NCI-H774 (cell line): ENCODE measurements at places on chromosomes 16 and 17.

- DNase-seq, result no peak
These were observed 14.7 kb downstream of the PHKB start for GRCh38 chr16:47475786-47476185.

DNA sequence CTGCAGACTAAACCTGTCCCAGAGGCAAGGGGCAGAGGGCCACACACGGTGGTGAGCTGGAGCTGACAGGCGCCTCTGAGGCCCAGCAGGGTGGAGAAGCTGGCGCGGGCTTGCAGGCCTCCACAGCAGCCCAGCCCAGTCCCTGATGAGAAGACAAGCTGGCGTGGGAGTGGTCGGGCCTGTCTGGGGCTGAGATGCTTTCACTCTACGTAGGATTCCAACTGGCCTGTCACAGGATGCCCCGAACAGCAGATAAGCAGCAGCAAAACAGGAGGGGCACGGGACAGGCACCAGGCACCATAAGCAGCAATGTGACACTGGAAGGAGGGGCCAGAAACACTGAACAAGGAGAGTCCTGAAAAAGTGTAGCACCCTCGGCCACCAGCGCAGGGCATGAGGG, 40.1 kb downstream of the PEMT start:
- no peak for DNase-seq

DNA sequence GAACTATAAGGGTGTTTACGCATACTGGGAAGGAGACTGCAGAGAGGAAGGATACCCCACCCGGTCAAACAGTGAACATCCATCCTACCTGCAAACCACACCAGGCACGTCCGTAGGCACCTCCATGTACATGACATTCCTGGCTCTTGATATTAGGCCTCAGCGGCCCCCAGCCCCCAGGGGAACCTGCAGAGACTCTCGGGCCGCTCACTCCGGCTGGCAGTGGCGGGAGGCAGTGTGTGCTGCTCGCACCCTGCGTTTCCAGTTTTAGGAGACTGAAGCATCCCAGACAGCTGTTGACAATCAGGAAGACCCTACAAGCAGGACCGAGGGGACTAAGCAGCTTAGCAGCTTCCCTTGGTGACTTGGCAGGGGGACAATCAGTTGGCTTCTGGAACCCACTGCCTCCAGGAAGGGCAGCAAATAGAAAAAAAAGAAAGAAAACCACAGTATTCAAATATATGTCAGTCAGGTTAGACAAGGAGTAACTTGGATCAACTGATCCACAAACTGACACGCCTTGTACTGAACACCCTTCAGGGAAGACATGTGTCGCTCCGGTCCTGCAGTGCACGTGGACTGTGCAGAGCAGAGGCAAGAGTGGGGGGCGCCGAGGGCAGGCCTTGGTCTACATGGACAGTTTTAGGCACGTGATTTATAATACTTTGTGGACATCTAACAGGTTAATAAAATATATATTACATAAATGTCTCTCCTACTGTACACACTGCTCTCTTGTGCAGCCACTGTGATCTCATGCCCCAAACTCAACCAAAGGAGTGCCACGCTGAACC, 29.9 kb upstream of the CLEC18B start:
- DNase-seq, result no peak

GRCh38 chr16:68719993-68720489, 17.1 kb upstream of the CDH1 start:
- no peak for DNase-seq

DNA sequence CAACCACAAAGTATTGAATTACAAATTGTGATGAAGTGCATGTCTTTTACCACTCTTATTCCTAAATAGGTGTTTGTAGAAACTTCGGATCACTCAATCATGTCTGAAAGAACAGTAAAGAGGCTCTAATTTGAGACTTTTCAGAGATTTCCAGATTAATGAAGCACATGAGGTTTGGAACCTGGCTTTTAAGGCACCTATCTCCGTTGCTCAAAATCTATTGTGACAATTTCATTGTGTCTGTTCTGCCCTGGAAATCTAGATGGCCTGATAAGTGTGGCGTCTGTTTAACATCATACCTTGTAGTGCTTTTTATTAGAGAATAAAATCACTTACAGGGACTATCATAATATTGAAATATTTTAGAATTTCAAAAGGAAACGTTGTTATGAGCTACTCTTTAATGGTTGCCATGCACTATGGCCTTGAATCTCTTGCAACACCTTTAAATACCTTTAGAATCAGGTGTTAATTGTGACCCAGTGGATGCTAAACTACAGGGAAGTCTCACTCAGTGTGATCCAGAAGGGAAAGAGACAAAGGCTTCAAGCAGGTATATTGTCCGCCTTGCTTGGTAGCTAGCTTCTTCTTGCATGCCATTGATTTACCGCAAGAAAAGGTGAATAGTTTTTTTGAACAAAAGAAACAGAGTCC, 210.3 kb downstream of the CNTNAP4 start:
- DNase-seq, result no peak

DNA sequence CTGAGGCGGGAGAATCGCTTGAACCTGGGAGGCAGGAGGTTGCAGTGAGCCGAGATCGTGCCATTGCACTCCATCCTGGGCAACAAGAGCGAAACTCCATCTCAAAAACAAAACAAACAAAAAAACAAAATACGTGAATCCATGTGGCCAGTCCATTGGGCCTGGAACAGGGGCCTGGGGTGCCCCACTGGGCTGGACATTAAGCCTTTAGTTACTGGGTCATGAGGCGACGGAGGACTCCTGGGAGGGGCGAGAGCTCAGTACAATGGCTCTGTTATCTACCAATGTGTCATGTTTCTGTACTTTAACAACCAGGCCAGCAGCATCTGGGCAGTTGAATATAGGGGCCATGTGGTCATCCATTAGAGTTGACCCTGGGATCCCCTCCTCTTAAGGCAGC, 18.9 kb upstream of the CLEC18A start:
- no peak for DNase-seq

DNA sequence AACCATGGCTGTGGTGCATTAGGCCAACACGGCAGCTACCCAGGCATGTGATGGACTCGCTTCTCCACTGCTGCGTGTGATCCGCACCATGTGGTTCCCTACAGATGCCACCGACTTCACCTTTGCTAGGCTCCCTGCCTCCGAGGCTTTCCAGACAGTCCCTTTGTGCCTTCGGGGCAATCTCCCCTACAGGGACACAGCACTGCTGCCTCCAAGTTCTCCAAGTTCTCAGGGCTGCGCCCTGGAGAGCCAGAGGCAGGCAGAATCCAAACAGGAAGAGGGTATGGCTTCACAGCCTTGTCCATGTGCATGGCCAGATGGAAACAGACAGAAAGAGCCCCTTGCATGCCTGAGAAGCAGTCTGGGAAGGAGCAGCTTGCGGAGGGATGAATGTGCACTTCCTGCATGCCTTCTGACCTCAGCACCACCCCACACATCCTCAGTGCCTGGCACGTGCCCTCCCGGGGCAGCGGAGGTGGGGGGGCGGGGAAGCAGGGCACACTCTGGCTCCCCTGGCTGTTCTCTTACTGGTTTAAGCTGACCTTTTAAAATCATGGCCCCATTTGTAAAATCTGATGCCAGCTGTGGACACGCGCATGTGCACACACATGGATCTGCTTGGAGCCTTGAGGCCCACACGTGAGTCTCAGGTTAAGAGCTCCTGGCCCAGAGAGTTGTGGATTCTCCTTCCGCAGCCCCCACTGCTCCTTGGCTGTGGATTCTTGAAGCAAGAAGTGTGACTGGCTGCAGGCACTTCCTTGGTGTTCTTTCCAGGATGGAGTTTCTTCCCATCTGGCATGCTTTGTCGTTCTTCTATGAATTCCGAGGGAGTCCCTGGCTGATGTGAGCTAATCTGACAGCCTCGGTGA, 55.3 kb upstream of the MTSS2 start:
- no peak for DNase-seq

DNA sequence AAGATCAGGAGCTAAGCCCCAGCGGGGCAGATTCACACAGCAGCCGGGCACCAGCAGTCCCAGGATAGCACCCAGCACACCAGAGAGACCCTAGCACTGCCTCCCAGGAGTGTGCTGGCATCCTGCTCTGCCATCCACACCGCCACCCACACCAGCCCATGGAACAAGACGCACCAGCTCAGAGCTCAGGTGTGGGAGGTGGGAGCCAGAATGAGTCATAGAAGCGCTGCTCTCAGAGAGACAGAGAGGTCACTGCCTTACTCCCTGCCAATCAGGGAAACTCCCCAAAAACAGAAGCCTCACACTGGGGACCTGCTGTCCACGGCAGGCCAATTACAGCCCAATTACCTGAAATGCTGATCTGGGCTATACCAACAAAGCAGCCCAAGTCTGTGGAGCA, 64.9 kb downstream of the CDYL2 start:
- no peak for DNase-seq

DNA sequence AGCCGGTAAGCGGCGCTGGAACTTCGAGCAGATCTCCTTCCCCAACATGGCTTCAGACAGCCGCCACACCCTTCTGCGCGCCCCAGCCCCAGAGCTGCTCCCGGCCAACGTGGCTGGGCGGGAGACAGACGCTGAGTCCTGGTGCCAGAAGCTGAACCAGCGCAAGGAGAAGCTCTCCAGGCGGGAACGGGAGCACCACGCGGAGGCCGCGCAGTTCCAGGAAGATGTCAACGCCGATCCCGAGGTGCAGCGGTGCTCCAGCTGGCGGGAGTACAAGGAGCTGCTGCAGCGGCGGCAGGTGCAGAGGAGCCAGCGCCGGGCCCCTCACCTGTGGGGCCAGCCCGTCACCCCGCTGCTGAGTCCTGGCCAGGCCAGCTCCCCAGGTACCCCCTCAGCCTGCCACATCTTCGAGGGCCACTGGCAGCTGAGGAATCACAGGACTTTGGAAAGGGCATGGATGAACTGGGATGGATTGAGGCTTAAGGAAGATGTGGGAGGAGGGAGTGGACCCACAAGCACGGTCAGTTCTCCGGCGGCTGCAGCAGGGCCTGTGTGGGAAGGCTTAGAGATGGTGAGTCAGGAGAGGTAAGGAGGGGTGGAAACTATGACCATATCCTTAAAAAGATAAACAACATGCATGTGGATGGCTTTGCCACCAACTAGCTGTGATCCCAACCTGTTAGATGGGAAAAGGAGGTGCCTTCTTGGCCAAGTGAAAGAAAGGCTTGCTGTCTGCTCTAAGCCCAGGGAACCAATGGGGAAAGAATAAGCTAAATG, 3.4 kb upstream of the LLGL2 start:
- DNase-seq, result no peak

DNA sequence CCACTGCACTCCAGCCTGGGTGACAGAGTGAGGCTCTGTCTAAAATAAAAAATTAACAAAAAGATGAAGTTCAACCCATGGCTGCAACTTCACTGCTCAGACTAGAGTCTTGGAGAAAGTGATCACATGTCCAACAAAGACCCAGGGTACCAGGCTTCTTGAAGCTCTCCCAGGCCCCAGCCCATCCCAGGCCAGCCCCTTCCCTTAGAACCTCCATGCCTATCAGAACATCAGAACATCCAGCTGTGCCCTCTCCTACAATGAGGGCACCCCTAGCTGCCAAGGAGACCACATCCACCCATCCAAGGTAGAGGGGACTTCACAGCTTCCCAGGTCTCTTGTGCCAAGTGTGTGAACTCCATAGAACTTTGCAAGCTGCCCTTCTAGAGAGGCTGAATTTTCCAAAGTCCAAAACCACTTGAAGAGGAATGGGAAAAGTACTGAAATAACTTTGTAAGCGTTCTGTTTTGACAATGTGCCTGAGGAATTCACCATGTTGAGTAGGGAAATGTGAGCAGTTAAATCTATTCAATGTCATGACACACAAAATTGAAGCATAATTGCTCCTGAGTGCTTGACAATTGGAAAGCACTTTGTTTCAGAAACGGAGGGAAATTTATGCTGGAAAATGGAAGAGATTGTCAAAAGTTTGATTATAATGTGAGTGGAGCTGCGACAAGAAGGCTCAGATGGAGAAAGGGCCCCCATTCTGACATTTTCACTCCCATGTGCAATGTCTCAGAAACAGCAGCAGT, 230.4 kb downstream of the ZNF423 start:
- no peak for DNase-seq

GRCh38 chr17:39606434-39607056, 1.2 kb downstream of the NEUROD2 start:
- DNase-seq, result no peak

GRCh38 chr17:50866950-50867362, 802 bp upstream of the TOB1 start:
- DNase-seq, result peak; percentile 89

- no peak for DNase-seq
These were observed 42.3 kb upstream of the MTSS2 start for GRCh38 chr16:70728150-70728549.

GRCh38 chr17:68480885-68481284, 23.6 kb upstream of the WIPI1 start:
- DNase-seq, result no peak

DNA sequence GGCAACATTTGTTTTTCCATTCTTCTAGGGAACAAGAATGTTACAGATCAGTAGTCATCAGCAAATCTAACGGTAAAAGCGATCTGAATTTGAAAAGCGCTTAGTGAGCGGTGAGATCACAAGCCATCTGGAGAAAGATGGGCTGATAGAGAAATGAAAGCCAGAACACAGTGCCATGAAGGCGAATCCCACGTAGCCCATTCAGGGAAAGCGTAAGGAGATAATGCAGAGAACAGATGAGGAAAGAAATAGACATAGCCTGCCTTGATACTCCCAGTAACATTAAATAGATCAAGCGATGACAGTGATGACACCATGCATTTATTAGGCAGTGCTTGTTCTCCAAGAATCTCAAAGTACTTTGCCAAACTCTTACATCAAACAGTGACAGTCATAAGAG, 183.1 kb upstream of the PSMD7 start:
- DNase-seq, result no peak

- DNase-seq, result no peak
These were observed 1.3 kb upstream of the SP2 start for GRCh38 chr17:47894498-47895346.

DNA sequence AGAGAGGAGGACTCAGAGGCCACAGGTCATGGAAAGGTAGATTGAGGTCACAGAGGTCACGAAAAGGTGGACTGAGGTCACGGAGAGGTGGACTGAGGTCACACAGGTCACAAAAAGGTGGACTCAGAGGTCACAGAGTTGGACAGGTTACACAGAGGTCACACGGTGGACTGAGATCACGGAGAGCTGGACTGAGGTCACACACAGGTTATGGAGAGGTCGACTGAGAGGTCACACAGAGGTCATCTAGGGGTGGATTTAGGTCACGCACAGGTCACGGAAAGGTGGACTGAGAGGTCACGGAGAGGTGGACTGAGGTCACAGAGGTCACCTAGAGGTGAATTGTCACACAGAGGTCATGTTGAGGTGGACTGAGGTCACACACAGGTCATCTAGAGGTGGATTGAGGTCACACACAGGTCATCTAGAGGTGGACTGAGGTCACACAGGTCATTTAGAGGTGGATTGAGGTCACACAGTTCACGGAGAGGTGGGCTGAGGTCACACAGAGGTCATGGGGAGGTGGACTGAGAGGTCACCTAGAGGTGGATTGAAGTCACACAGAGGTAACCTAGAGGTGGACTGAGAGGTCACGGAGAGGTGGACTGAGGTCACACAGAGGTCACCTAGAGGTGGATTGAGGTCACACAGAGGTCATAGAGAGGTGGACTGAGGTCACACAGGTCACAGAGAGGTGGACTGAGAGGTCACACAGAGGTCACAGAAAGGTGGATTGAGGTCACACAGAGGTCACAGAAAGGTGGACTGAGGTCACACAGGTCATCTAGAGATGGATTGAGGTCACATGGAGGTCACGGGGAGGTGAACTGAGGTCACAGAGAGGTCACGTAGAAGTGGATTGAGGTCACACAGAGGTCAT, 26.7 kb upstream of the JPT2 start:
- no peak for DNase-seq
